Left hindlimb (tissue), 1 donor: ENCODE measurements at places on chromosomes 6 and 20.

GRCh38 chr20:59471653-59472421 lies 132.5 kb upstream of the PHACTR3 start:
- DNase-seq: no peak

DNA sequence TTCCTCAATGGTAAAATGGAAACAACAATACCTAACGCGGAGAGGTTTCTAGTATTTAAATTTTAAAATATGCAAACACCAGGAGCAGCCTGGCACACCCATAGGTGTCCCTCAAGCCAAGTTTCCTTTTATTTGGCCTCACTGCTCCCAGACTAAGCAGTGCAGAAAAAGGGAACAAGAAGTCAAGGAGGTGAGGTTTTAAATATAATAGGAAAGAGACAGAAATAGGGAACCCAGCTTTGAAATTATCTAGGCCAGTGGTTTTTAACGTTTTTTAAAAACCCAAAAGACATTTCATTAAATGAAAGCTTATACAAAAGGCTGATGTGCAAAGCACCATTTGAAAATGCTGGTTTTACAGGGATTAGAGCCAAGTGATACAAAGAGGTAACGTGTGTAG lies 109.6 kb downstream of the SLC22A3 start:
- no peak for DNase-seq

DNA sequence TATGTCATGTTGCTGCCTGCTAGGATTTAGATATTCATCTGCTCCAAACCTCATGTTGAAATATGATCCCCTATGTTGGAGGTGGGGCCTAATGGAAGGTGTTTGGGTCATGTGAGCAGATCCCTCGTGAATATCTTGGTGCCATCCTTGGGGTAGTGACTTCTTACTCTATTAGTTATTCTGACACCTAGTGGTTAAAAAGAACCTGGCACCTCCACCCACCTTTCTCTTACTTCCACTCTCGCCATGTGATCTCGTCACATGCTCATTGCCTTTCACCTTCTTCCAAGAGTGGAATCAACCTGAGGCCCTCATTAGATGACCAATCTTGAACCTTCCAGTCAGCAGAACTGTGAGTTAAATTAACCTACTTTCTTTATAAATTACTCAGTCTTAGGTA lies 549.4 kb upstream of the SYNCRIP start:
- no peak for DNase-seq

- no peak for DNase-seq
Measured at GRCh38 chr20:8790442-8791074, 278.3 kb upstream of the PLCB4 start.

GRCh38 chr6:106037060-106037459 lies 49.1 kb upstream of the PRDM1 start:
- no peak for DNase-seq

- DNase-seq: no peak
Measured at GRCh38 chr6:135314543-135314942, 133.4 kb downstream of the MYB start.

- no peak for DNase-seq
Measured at GRCh38 chr20:19774135-19774933, 16.3 kb downstream of the RIN2 start.

- no peak for DNase-seq
Measured at GRCh38 chr6:154605178-154605881, 94.8 kb upstream of the CNKSR3 start.

DNA sequence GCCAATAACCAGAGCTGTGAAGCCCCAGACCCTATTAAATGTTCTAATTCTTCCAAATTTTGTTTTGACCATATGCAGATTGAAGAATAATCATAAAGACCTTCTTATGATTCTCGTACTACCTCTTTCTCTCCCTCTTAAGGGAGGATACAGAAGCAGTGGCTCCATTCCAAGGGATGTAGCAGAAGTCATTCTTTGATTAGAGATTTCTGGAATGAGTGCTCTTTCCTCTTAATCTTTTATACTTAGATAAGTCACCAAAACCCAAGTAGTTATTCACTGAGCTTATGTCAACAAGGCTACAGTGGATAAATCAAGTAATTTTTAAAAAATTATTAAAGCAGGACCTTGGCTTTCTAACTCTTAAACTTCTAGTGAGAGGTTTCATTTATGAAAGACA lies 266.0 kb upstream of the STXBP5 start:
- DNase-seq: no peak

GRCh38 chr6:111776236-111777221 lies 96.7 kb downstream of the FYN start:
- DNase-seq: no peak

DNA sequence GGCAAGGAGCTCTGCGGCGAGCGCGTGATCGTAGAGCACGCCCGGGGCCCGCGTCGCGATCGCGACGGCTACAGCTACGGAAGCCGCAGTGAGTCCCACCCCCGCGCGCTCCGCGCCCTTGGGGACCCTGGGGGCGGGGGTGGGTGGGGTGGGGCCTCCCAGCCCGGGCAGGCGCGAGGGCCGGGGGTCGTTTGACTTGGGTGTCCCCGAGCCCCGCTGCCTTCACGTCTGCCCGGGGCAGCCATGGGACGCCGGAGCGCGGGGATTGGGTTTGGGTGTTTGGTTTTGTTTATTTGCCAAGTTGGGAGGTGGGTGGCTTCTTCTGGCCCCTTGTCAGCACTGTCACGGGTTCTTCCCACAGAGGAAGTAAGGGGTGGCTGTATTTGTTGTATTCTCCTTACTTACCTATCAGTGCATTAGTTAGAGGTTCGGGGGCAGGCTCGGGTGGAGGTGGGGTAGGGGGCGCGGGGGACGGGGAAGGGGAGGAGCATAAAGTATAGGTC lies 777 bp downstream of the SRSF6 start:
- DNase-seq: no peak
